ENCODE measurements at places on chromosomes 1 and 21. TPM values are rescaled to one million over a fixed set of nuclear protein-coding genes. Genes with fewer than 3 reads are reported as not detected.

DNA sequence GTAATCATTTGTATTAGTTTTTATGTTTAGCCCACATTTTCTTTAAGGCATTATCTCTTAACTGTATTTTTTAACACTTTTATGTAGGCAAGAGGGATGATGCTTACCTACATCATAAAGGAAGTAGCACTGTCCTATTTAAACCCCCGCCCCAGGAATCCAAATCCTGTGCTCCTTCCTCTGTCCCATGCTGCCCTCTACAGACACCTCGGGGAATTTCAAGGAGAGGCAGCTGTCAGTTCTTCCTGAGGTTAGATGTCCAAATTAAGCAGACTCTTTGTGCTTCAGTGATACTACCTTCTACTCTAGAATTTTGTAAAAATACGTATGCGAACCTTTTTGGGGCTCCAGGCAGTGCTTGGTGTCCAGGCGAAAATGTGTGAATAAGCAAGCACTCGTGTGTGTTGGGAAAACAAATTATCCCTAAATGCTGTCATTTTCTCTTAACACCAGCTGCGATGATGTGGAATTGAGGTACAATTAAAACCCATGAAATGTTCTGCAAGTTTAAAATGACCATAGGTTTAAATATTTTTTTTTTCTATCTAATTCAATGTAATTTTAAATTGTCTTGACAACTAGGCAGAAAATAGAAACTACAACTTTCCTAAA, 19.2 kb downstream of the CRCT1 start:
- DNase-seq = no peak

DNA sequence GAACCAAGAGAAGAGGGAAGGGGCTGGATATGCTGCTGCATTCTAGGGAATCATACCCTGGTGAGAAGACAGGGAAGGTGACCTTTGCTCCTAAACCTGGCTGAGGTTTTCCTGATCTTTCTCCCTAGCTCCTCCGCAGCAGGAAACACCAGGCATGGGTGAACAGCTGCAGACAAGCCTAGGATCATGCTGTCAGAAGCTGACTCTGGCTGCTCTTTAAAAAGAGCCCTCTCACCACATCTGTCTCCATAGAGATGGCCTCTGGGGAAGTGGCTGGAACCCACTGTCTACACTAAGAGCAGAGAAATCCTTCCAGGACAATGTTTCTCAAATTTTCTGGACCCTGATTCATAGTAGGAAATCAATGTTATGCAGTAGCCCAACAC, 57.6 kb downstream of the CD34 start:
- no peak for DNase-seq

DNA sequence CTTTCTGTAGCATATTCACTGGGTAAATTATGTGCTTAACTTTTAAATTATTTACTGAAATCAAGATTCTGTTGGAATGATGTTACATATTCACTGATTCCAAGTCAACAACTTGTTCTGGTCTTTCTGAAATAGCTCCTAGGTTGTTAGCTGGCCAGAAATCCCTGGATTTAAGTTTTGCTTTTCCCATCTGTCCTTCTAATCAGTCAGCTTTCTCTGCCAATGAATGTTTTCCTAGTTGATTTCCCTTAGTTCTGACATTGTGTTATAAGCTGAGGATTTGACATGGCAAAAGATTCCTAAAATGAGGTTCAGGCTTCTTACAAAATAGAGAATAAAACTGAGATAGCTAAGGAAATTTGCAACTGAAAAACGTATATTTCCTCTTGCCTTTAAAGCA, 1479.6 kb downstream of the MRPL39 start:
- no peak for DNase-seq

DNA sequence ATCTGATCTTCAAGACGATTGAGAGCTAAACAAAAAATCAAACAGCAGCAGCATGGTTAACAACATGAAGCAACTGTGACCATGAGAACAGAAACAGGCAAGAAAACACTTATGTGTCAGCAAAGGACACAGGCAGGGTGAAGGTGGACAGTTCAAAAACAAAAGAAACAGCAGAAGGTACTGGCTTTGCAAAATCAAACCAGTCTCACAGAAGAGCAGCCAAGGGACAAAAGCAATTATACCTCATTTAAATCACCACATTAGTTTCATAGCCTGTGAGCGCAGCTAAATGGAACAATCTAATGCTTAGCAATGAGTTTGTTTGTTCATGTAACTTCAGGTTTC, 59.1 kb downstream of the CAPN2 start:
- no peak for DNase-seq

DNA sequence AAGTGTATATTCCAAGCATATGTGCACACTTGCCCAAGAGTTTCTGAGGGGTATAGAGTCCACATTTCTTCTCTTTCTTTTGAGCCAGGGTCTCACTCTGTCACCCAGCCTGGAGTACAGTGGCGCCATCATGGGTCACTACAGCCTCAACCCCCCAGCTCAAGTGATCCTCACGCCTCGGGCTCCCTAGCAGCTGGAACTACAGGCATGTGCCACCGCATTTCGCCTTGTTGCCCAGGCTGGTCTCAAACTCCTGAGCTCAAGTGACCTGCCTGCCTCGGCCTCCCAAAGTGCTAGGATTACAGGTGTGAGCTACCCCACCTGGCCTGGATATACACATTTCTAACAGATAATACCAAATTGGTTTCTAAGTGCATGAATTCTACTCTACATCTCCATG, 17.1 kb upstream of the SRP9 start:
- no peak for DNase-seq

DNA sequence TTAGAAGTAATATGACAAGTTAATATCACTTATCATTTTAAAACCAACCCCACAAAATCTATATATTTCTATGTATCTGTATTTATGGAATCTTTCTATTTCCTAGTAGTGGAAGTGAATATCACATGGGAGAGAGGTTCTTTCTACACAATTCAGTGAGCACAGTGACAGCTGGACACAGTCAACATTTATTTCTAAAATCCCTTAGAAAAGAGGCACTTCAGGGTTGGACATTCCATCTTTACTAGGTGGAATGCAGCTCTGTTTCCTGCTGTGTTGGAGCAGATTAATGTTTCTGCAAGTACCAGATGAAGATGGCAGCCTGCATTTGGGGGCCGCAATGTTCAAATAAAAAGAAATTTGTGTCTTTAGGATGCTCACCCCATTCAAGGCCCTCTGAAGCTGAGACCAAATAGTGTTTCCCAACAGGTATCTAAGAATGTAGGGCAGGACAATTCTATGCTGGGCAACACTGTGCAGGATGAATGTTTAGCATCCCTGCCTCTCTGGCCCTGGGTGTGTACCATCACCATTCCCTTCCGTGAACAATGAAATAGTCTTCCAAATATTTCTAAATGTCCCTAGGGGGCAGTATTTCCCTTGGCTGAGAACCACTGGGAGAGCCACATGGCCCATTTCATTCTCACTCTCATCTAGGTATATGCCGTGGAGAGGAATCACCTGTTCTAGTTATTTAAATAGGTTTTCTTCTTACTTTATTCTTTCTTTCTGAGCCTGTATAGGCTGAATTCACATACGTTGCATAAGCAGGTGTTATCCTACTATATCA, 394.8 kb downstream of the PRDM2 start:
- DNase-seq = peak; percentile 24

GRCh38 chr21:27477296-27477695, 510.4 kb upstream of the ADAMTS5 start:
- no peak for DNase-seq

DNA sequence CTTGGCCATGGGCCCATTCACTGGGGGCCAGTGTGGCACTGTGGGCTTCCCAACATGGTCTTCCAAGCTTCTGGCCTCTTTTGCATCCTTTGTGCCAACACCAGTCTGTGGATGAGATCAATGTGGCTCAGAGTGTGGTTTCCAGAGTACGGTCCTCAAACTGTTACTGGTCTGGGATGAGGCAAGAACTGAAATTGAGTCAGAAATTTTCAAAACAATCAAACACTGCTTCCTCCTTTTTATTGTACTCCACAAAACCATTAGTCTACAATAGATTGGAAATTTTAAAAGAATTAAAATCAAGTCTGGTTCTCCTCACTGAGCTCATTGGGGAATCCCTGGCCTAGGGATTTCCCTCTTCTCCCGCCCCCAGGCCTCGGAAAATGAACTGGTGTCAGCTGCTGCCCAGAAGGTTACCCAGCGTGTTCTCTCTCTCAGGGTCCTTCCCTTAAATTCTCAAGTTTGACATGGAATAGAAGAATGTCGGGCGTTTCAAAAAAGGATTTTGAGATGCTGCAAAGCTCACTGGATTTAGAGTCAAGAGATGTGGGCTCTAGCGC, 222.0 kb downstream of the SDCCAG8 start:
- no peak for DNase-seq

GRCh38 chr1:2826316-2826715, 24.8 kb upstream of the TTC34 start:
- no peak for DNase-seq

GRCh38 chr1:18229625-18230024, 122.0 kb downstream of the IGSF21 start:
- no peak for DNase-seq

GRCh38 chr1:4510276-4510691, 144.1 kb upstream of the AJAP1 start:
- DNase-seq = no peak

- DNase-seq = no peak
Observed at GRCh38 chr1:203282720-203283542, 22.4 kb upstream of the BTG2 start.

- no peak for DNase-seq
Observed at GRCh38 chr1:3462356-3463012, 8.0 kb downstream of the ARHGEF16 start.

DNA sequence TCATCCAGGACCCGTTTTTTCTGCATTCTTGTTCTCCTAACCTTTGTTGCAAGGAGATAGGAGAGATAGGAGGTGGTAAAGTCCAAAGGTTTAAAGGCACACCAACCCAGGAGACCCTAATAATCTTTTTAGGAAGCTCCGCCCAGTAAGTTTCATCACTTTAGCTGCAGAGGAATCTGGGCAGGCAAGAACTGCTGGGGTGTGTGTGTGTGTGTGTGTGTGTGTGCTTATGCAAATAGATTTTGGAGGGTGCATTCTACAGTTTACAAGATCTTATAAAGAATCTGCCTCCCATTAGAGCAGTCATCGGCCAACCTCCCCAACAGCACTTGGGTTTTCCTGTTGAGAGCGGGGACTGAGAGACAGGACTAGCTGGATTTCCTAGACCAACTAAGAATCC, 3.9 kb upstream of the IL10 start:
- no peak for DNase-seq

- no peak for DNase-seq
Observed at GRCh38 chr1:42601472-42601871, 56.8 kb upstream of the PPIH start.

DNA sequence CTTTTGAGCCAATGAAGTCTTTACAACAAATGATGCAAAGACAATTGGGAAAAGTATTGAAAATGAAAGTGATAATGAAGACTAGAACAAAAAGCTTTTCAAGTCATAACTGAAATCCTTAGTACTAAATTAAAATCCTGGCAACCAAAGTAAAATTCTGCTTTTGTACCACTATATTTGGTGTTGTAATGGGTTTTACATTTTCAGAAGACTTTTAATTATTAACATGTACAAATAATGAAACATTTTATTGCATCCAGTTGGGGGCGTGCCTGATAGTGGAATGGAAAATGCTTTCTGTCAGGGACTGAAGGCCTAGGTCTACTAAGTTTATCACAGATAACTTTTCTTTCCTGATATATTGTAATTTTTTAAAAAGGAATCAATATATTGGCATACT, 89.4 kb downstream of the SDCCAG8 start:
- DNase-seq = no peak

GRCh38 chr1:169060919-169061639, 45.4 kb upstream of the ATP1B1 start:
- no peak for DNase-seq

Gene DIPK1A
- 24.5 TPM for total RNA-seq

Gene AMY1A
- total RNA-seq = not detected

Gene ZNF648
- under 0.01 TPM for total RNA-seq

Gene TFB2M
- total RNA-seq = 22.0 TPM

Gene IVL
- total RNA-seq = not detected

Gene NCF2
- total RNA-seq = 4.9 TPM

Gene MYOM3
- total RNA-seq = not detected

Measured in frontal cortex (tissue), 4 donors.